ENCODE measurements at places on chromosomes 5 and 9. TPM values are rescaled to one million over a fixed set of nuclear protein-coding genes. Genes with fewer than 3 reads are reported as not detected.

Gene IL4
- total RNA-seq: 6.4 TPM

Gene AGXT2
- not detected for total RNA-seq

Gene TEX48
- 1.2 TPM for total RNA-seq

Gene PRRC2B
- 127 TPM for total RNA-seq

Gene SELENOP
- not detected for total RNA-seq

Gene F2RL1
- 2.3 TPM for total RNA-seq

Gene PGM5
- not detected for total RNA-seq

Gene EQTN
- not detected for total RNA-seq

Gene CCL28
- 7.6 TPM for total RNA-seq

GRCh38 chr5:78751872-78752271, 103.3 kb upstream of the LHFPL2 start:
- DNase-seq: no peak

- DNase-seq: peak; percentile 61
Observed at GRCh38 chr9:133792721-133793470, 54.7 kb upstream of the SARDH start.

DNA sequence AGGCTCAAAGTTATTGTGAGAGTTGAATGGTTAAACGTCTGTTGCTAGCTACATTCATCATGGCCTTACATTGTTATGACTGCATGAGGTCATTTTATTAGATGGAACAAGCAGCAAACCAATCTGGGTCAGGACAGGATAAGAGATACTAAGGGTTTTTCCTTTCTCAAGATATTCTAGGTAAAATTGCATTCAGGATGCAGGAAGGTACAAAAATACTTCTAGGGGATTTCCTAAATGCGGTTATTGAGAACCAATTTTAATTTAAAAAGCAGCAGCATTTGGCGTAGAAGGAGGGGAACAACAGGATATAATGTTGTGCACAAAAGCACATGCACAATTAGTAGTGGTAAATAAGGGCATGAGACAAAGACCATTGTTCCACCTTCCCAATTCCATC, 39.2 kb upstream of the LURAP1L start:
- DNase-seq: no peak

GRCh38 chr5:129771058-129771838, 23.4 kb downstream of the MINAR2 start:
- DNase-seq: peak; percentile 59

DNA sequence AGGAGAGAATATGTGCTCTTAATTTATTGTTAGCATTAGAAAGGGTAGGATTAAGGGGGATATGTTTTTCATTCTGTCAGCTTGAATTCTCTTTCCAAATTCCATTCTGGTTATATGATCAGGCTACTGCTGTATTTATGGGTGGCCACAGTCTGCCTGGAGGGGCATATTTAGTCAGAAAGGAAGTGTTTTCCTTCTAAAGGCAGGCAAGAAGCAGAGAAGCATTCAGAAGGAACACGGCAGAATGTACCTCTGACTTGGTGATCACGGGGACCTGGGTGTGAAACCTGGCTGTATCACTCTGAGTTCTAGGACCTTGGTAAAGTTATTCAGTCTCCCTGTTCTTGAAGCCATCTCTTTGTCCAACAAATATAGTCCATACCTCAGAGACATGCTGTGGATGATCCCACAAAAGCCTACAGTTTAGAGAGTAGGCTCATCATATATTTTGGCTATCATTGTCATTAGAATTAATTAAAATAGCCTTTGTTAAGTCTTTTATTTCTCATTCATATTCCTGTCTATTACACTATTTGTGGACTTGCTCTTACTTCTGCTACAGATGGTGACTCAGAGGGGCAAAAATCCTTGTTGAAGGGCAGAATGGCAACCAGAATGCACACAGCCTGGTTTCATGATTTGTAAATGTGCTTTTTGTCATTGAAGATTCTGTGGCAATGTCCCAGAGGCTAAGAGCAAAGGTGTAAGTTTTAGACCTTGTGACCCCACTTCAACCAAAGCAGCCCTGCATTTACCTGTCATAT, 2.7 kb downstream of the TNC start:
- no peak for DNase-seq

DNA sequence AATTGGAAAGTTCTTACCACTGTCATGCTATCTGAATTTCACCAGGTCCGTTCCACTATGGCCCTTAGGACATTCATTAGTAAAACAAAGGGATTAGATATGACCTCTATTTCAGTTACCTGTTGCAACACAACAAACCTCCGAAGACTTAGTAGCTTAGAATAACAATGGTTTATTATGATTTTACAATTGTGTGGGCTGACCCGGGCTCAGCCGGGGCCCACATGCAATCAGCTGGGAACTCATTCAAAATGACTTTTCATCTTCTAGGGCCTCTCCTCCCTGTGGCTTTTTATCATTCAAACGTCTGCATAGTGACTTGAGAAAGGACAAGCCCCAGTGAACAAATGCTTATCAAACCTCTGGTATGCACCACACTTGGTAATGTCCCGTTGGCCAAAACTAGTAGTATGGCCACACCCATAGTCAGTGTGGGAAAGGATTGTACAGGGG, 2.3 kb upstream of the FBXW11 start:
- no peak for DNase-seq

DNA sequence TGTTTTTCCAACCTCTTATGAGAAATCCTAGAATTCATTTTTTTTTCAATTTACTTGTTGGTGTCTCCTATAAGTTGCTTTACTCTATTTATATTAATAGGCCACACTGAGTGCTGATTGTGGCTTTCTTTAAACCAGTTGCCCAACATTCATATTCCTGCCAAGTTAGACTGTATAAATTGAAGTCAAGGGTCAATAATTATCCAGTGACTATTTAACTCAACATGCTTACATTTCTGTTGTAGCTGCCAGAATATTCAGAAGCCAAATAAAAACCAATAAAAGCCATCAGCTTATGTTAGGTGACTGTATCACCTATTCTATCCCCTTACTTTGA, 169.0 kb downstream of the PTPRD start:
- no peak for DNase-seq

DNA sequence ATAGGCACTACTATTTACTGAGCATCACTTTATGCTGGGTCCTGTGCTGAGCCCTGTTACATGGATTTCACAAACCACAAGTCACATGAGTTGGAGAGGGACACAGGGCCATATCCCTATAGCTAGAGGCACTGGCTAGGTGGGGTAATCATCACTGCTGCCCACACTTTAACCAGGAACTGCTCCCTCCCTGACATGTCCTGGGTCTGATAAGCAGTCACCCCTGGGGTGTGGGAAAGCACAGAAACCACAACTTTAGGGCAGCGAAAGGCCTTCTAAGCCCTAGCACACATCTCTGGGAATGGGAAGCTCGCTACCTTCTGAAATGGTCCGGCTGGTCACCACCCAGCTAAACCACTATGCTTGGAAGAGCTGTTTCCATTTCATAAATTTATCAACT, 15.0 kb downstream of the TBC1D2 start:
- no peak for DNase-seq

DNA sequence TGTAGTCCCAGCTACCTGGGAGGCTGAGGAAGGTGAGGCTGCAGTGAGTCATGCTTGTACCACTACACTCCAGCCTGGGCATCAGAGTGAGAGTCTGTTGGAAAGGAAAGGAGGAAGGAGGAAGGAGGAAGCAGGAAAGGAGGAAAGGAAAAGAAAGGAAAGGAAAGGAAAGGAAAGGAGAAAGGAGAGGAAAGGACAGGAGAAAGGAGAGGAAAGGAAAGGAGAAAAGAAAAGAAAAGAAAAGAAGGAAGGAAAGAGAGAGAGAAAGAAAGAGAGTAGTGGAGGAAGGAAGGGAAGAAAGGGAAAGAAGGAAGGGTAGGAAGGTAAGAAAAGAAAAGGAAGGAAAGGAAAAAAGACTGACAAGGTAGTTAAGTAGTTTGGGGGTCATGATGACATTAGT, 162.6 kb upstream of the SLC12A2 start:
- DNase-seq: no peak

GRCh38 chr5:7192016-7192415, 203.9 kb upstream of the ADCY2 start:
- DNase-seq: no peak

DNA sequence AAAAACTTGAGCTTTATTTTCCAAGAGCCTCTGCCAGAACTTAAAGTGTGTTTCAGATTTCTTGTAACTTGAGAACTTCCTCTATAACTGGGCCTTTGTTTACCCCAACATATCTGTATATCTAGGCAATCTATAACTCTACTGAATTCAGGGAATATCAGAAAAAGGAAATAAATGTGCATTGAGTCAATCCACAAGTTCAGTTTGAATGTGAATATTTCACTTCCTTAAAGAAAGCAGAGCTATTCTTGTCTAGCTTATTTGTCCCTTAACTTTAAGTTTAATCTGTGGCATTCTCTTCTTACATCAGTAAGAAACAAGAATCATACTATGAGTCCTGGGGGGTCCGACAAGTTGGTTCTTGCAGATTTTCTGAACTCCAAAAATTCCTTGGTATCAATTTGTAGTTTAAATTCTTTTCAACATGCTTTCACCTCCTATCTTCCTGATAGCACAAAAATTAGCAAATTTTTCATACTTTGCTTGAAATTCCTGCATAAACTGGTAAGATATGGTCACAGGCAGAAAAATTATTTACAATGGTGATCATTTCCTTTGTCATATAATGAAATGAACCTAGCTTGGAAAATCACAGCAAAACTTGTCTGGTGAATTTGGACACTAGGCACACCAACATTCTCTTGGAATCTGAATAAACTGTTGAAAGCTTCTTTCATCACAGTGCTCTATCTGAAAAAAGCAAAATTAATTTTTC, 19.8 kb upstream of the ITGA1 start:
- no peak for DNase-seq

DNA sequence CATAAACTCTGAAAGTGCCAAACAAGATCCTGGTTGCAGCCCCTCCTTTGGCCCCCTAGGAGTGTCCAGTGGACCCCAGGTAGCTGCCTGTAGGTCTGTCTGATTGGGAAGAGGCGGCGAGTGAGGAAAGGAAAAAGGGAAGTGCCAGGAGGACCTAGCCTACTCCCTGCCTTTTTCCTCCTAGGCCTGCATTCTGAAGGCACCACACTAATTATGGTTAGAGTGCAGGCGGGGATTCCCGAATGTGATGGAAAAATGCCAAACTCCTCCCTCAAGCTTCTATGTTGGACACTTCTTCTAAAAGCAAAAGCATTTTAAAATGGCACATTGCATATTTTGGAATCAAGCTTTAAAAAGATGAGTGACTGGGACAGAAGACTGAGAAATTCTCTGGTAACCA, 83.2 kb upstream of the SMIM15 start:
- no peak for DNase-seq

GRCh38 chr9:1052365-1053281, 2.5 kb downstream of the DMRT2 start:
- no peak for DNase-seq

- no peak for DNase-seq
Observed at GRCh38 chr5:113250341-113250953, 184.3 kb downstream of the TSSK1B start.

DNA sequence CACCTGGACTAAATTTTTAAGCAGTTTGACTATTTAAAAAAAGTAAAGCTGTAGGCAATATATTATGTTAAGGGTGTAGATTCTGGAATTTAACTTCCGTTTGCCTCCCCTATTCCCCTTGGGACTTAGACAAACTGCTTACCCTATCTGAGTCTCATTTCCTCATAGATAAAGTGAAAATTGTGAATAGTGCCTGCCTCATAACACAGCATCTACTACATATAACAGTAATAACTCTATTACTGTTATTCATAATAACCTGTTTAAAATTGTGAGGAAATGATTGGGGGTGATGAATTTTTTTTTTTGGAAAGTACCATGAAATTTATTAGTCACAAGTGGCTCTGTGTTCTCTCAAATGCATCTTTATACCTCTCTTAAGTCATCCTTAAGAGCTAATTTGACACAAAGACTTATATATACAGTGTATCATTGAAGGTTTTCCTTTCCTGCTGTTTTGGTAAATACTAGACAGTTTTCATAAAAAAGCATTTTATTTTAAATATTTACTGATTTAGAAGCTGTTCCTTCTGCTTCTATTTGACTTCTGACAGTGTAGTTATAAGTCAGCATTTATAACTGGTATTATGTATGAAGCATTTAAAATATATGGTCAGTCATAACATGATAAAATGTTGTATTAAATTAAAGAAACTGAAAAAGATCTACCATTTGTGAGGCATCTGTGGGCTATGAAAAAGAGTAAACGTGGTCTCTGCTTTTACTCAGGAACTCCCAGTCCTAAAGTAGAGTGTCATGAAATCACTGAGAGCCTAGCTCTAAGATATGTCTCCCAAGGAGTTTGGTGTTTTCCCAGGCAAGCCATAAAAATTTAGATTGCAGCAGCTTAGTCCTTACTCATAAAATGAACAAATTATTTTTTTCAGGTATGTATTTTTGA, 46.4 kb downstream of the MCCC2 start:
- no peak for DNase-seq

DNA sequence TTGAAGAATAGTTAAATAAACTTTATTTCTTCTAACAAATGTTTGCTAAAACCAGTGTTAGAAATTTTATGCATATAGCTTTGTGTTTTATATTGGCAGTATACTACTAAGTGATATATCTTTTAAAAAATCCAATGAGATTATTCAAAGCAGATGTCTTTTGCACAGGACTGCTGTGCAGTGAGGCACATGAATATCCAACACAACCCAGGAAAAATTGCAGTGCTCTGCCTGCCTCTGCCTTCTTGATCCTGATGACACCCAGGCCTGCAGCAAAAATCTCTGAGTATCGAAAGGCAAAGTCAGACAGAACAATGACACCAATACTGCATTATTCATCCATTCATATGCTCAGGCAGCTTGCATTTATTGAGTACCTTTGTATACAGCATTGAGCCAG, 1076.5 kb upstream of the ARRDC3 start:
- DNase-seq: no peak

DNA sequence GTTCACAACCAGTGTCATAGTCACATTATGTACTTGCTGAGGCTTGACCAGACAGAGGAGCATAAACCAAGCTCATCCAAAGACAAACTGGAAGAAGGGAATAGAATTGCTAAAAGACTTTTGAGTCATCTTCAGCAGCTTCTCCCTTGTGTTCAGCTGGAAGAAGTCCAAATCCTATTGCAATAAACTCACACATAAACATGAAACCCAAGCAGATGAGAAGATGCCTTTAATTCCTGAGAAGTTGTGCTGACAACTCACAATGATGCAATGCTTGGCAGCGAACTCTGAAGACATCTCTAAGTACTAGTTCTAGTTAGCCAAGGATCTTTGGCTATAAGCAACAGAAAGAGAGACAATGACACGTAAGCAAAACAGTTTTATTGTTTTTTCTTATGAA, 642.1 kb downstream of the KCTD16 start:
- no peak for DNase-seq

DNA sequence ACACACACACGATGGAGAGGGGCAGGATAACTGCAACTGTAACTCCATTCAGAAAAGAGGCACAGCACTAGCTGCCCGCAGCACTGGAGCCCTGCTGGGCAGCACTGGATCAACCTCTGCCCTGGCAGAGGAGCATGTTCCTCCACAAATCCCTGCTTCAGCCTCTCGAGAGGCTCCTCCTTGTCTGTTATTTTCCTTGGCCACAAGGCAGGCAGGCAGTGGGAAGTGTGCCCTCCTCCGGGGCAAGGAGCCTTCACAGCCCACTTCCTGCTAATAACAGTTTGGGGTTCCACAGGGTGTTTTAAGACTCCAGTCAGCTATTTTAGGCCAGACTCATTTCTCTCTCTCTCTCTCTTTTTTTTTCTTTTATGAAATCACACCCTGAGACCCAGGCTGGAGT, 11.8 kb downstream of the FXN start:
- no peak for DNase-seq
